ENCODE measurements at places on chromosomes 6 and 20.
A peak's percentile ranks its signal among the peaks of the same experiment; 100 is the strongest.

GRCh38 chr20:31676609-31676989, 38.9 kb downstream of the COX4I2 start:
- no peak for DNase-seq

DNA sequence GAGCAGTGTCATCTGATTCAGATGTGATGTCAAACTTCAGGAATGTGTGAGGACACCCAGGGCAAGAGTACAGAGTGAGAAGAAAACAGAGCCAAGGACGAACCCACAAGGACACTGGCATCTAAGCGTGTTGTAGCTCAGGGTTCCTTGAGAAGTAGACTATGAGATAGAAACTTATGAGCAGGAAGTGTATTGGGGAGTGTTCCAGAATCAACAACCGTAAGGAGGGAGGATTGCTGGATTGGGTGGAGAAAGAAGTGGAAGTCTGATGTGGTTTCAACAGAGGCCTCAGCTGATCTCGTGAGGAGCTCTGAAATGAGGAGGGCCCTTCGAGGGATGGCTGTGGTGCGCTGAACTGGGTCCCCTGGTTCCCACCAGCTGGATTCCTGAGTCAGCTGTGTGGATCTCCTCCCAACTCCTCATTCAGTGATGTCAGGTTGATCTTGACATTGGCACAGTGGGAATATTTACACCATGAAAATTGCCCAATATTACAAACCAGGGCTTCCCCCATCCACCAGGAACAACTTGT, 25.7 kb upstream of the IGF2R start:
- no peak for DNase-seq

DNA sequence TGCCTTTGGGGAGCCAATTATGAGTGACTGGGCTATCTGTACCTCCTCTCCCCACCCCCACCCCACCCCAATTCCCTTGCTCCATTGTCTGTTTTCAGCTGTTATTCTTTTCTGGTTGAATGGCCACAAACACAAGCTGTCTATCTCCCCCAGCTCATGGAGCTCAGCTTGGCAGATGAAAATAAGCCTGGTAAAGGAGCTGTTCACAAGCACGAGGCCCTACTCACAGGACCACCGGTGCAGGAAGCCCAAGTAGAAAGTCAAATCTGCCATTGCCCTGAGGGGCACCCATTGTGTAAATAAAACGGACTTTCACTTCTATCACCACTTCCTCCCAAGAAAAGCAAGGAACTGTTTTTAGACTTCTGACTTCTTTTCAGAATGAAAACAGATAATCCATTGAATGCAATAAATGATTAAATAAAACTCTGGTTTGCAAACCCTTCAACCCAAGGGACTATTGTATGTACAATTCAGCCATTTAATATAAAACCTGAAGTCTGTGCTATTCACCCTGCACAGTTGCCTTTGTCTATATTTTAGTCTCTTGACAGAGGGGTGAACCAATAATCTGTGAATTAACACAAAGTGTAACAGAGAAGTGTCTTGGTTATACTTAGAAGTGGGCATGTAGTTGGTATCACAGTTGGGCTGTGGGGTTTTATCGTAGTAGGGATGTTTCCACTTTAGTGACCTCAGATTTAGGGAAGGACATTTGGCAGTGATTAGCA, 27.7 kb downstream of the RIPOR2 start:
- no peak for DNase-seq

DNA sequence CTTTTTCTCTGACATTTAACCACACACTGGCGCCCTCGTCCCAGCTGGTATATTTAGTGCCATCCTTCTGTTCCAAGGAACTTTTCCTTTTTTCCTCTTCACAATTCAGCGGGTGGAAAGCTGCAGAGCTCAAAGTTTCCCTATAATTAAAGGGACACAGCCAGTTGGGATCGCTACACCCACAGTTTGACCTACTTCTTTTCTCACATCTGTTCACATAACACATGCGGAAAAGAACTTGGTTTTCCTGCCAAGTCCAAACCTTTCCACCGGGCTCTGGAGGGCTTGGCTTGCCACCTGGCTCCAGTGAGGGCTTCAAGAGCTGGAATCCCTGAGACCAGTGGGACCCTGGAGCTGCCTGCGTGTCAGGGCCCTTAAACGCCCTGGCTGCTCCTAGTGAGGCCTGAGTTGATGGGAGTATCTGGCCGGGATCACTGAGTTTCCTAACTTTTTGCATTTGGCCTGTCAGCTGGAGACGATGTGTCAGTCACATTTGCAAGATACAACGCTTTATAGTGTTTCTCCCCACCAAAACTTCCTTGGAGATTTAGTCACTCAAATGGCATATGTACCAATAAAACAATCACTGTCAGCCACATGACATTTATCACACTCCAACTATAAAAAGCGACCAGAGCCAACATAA, 176.0 kb downstream of the SASH1 start:
- no peak for DNase-seq

DNA sequence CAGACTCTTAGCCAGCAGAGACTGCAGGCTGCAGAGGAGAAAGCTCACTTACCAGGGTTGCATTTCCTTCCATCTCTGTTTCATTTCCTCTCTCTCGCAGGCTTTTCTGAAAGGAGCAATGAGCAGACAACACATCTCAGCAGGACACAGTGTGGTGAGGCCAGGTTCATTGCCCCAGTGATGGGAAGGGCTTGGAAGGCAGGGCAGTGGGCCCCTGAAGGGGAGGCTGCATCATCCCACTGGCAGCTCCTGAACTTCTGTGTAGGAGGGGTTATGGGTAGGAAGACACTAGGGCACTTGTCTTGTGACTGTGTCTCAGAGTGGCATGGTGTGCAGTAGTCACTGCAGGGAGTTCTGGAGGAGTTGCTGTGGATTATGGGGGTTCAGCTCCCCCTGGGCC, 246.8 kb downstream of the QKI start:
- DNase-seq = no peak

- peak; percentile 35 for DNase-seq
Measured at GRCh38 chr6:64294034-64294433, 658.4 kb downstream of the PHF3 start.

DNA sequence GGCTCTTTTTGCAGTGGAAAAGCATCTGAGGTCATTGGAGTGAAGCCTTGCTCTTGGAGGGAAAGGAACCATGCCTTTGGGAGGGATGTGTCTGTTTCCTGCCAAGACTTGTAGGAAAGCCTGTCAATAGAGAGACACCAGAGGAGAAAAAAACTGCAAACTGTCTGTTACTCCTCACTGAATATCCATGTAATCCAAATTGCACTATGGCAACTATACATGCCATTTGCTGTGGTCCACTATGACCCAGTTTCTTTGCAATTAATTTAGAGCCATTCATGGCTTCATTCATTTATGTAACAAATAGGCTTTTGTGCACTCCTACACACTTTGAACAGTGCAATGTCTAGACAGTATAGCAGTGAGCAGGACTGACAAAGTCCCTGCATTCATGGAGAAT, 296.5 kb downstream of the SLC35F1 start:
- DNase-seq = no peak

DNA sequence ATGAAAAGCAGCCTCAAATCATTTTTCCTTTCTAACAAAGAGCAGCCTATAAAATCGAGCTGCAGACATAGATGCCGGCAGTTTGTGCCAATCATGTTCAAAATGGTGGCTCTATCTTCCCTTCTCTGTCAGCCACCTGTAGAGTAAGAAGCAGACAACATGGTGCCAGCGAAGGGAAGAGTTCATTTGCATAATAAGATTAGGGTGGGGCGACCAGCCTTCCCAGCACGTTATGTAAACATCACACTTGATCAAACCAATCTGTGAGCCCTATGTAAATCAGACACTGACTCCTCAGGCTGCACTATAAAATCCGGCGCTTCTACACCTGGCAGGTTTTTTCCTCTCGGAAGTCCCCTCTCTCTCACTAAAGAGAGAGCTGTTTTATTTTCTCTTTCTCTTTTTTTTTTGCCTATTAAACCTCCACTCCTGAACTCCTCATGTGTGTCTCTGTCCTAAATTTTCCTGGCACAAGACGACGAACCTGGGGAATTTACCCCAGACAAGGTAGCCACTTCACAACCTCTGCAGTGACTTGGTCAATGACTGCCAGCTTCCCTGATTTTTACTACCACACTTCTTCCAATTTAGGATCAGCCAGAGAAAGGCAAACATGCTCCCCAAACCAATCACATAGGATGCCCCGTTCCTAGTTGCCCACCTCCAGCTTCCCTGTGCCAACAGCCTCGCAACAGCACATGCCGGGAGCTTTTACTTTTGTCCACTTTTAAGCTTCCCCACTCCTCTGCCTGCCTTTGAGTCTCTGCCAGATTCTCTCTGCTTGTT, 12.9 kb downstream of the TPMT start:
- DNase-seq = no peak

DNA sequence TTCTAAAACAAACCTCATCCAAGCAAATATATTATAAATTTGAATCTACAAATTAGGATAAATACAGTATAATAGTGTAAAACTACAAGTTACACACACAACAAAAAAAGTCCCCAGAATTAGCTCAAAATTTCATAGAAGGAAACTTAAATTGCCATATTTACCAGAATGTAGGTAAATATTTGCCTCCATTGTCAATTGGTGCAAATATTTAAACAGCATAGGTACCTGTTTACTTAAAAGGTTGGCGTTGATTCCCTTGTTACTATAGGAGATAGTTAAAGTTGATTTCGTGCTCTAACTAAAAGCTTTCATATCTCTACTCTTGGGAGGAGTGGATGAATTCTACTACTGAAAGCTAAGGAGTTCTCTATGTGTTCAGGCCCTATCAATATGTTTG, 111.6 kb upstream of the TENT5A start:
- DNase-seq = no peak

DNA sequence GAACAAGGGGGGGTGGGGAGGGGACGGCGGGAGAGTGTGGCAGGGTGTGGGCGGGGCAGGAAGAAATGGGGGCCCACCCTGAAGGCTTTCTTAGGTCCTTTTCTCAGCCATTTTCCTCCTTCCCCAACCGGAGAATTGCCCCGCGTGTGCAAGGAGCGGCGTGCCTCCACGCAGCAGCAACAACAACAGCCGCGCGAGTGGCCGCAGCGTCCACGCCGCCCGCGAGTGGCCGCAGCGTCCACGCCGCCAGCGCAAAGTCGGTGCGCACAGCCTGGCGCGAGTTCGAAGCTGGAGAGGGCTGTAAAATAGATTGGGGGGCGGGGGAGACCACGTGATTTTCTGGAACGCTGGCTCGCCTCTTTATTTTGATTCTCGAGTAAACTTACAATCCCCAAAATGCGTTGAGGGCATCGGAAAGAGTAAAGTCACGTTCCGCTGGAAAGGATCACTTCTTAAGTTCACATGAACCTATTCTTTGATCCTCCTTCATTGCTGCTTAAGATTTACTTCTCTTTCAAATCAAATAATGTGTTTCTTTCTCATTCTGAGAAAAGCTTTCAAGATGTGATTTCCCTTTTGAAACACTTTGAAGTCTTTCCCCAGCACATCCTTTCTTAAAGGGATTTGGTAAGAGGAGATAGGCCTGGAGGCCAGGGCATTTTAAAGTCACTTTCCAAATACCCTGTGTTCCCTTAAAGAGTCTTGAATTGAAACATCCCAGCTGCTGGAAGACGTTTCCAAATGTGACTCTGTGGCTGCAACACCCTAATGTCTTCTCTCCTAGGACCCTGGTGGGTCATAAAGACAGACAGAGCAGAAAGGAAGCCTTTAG, 66.7 kb upstream of the ZNF217 start:
- DNase-seq = no peak

GRCh38 chr6:12974551-12974950, 258.0 kb downstream of the PHACTR1 start:
- no peak for DNase-seq

- DNase-seq = no peak
Measured at GRCh38 chr20:62321975-62322374, 19.2 kb downstream of the ADRM1 start.

DNA sequence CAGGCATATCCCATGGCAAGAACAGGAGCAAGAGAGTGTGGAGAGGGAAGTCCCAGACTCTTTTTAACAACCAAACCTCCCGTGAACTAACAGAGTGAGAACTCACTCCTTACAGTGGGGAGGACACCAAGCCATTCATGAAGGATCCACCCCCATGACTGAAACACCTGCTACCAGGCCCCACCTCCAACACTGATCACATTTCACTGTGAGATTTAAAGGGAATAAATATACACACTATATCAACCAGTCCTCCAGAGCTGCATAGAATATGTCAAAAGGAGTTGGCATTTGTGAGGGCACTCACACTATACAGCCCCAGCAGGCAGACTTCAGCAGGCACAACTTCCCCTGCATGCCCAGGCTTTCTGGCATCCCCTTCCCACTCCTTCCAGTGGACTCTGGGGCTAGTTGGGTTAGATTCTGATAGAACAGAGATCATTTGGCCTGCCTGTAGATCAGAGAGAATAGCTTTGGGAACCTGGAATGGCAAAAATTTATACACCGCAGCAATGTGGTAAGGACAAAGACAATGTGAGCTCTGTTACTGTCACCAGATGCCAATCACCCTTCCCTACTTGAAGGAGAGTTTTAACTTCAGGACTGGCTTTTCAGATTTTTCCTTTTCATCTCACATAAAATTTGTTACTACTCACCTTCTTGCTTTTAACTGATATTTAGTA, 25.2 kb upstream of the TENT5A start:
- no peak for DNase-seq

- peak; percentile 48 for DNase-seq
Measured at GRCh38 chr6:142842418-142843261, 102.3 kb downstream of the HIVEP2 start.

DNA sequence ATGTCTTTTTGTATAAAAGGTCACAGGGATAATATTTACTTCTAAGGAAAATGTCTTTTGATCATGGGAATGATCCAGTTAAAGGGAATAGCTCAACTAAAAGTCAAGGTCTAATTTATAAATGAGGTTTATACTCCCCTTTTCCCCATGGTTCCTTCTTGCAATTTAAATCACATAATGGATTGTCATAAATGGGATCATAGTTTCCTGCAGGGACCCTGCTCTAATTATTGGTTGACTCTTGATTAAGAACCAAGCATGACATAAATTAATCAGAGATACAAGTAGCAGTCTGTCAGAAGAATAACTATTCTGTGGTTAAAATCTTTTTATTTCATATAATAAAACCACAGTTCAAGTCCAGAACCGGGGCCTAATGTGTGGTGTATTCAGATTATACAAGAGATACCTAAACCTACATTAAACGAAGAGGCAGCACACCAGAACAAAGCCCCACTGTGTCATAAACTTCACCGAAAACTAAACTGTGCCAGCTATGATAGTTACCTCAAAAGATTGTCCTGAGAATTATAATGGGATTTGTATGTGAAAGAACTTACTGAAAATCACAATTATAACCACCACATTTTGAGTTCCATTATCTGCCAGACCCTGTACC, 43.0 kb upstream of the CD83 start:
- no peak for DNase-seq
